Kidney capillary endothelial cell (primary cell): ENCODE measurements at places on chromosomes 1 and 21.

DNA sequence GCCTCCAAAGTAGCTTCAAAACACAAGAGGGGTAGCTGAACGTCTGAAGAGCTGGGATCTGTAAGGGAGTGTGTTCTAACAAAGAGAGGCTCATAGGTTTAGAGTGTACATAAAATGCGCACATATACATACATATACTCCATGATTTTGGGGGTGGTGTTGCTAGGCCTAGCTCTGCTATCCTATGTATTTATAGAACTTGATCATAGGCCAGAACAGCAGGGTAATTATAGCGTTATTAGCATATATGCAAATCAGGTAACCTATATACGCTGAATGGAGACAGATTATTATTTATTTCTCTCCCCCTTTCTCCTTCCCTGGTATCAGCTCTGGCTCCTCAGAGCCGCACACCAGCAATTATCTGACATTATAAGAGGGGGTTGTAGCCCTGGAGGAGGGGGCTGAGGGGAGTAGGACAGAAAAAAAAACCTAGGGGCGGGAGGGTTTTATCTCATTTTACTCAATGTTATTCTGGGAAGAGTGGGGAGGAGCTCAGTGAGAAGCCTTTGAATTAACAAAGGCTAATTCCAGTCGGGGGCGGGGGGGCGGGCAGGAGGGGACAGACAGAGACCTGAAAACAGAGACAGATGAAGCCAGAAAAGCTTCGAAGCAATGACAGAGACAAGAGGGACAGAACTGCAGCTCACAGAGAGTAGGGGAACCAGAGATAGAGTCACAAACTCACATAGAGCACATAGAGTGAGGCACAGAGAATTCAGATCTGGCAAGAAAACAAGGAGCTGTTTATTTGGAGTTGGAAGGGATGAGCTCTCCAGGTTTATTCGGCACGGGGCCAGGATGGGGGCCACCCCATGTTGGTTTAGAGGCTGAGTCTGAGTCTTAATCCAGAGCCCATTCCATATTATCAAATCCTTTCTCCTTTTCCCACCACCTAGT lies 63.0 kb downstream of the RHBG start:
- DNase-seq = no peak

DNA sequence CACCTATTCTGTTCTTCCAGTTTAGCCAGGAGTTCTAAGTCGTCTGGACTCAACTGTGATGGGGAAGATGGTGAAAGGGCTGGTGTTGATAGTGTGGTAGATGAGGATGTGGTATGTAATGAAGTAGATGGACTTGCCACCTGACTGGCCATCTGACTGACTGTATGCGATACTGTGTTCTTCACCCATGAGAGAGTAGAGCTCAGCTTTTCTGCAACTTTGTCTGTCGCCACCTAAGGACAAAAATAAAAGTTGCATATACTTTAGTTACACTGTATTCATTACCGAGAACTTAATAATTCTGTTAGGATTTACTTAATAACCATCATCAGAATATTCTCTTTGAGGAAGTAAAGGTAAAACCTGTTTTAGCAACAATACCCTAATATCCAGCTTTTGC lies 48.5 kb downstream of the EVI5 start:
- no peak for DNase-seq

GRCh38 chr1:58975888-58976287 lies 192.0 kb upstream of the JUN start:
- DNase-seq = no peak

GRCh38 chr1:7098641-7099040 lies 313.4 kb downstream of the CAMTA1 start:
- no peak for DNase-seq

DNA sequence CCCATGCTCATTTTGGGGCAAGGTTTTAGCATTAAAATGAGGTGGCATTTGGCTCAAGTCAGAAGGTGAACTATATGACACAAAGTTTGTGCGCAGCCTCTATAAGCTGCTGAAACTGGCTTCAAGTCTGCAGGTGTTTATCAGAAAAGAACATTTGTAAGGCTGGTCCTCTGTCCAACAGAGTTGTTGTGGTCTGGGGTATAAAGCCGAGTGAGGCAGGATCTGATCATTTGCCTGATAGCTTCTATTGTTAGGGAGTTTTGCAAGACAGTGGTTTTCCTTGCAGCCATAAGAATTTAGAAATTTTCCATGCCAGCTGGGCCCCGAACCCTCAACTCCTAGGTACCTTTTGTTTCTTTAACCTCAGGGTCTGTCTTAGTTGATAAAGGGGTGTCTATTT lies 130.8 kb downstream of the PGBD5 start:
- DNase-seq = no peak

DNA sequence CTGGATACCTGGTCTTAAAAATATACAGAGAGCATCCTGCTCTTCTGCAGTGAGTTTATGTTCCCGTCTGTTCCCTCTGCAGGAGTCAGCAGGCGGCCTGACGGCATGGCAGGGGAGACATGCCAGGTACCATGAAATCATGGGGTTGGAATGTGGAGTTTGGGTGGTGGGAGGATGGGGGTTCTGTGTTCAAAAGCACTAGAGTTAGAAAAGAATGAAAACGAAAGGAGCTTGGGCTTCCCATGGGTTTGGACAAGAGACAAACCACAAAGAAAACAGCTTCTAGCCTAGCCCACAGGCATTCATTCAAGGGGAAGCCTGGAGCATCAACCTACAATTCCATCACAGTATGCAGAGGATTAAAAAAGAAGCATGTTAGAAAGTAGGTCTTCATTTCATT lies 59.9 kb downstream of the WARS2 start:
- no peak for DNase-seq

DNA sequence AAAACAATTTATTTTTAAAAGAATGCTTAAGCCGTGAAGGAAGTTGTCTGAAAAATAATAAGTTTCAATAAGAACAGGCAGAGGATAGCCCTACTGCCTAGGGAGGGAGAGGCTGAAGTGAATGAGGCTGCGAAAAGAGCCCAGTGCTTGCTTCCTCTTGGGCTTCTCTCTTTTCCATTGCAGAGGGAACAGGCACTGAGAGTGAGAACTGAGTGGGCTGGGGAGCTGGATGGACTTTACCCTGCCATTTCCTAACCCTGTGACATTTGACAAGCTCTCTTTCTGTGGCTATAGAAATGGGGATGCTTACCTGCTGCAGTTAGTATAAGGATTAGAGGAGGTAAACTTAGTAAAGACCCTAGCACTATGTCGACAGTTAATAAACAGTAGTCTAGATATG lies 30.0 kb downstream of the TENT5C start:
- DNase-seq = no peak

DNA sequence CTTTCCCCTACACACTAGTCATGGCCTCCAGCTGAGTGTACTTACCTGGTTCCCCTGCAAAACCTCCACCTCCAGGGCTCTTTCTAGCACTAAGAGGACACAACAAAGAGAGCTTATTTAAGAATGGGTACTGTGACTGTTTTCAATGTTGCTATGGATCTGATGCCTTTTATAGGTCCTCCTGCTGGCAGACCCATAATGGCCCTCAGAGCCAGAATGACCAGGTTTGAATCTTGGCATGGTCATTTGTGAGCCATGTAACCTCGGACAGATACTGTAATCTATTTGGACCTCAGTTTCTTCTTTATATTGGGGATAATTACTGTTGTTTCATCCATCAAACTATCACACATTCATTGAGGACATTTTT lies 137.6 kb upstream of the USP24 start:
- DNase-seq = no peak

- DNase-seq = no peak
Measured at GRCh38 chr1:201554190-201554600, 15.3 kb downstream of the NAV1 start.

DNA sequence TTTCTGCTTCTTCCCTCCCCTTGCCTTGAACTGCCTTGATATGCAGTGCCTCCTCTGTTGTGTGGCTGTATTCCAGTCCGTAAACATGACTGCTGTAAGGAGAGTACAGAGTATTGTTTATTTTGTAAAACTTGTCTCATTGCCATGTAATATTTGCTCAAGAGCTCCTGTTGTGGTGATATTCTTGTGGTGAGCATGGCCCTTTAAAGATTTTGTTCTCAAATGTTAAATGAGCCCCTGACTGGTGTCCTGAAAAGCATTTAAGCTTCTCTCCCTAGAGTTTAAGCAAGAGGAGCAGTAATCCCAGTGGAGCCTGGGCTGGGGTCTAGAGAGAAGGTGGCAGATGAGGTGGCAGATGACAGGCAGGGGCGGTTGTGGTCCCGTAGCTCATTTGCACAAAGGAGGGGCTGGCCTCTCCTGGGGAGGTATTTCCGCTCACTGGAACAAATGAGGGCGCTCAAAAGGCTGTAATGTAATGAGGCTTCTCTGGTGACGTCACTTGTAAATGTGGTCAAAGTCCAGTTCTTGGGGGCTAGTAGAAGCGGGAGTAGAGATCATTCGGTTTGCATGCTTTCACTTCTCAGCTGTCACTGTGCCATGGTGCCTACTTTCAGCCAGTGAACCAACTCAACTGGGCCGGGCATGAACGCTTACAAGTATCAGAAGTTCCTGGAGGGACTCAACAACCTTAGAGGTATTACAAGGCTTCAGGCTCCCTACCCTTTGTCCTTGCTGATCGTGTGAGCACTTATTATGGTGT lies 46.0 kb upstream of the MACF1 start:
- no peak for DNase-seq

DNA sequence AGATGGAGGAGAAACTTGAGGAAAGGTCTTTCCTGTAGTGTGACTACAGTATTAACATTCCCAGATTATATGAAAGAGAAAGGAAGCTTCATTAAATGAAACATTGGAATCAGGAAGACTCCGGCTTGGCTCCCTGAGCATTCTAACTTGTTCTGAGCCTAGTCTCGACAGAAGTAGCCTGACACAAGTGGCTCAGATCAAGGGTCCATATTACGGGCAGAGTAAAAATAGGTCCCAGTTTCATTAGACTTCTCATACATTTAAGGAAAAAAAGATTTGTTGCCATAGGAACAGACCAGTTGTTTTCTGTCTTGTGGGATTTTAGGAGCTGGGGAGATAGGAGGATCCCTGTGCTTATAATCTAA lies 12.8 kb downstream of the SMAP2 start:
- no peak for DNase-seq

DNA sequence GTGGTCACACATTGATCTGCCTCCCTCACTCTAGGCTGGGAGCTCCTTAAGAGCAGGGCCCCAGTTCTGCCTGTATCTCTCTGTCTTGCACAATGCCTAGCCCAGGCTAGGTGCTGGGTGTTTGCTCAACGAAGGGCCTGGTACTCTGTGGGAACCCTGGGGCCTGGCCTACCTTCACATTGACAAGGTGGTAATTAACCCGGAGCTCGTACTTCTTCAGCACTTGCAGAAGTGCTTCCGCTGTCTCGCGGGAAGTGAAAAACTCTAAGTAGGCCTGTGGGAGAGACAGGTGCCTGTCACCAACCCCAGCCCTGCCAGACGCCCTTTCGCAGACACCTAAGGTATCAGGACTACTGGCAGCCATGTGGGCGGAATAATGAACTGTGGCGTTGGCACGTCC lies 13.7 kb downstream of the MTHFR start:
- DNase-seq = no peak

GRCh38 chr1:221760911-221761310 lies 19.0 kb upstream of the DUSP10 start:
- no peak for DNase-seq

- no peak for DNase-seq
Measured at GRCh38 chr1:246797597-246797996, 73.4 kb downstream of the SCCPDH start.

DNA sequence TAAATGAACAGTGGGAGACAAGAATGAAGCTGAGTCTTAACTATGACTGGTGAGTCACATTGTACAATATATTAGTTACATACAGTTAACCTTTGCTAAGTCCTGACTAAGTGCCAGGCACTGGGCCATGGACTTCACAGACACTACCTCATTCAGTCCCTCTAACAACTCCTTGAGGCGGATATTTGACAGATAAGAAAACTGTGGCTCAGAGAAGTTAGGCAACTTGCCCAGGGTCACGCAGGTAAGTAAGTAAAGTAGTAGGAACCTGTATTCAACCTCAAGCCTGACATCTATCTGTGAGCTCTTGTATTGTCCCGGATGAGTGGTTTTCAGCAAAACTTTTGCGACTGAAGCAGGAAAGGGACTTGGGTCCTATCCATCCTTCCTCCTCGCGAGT lies 62.1 kb downstream of the GNG12 start:
- no peak for DNase-seq

DNA sequence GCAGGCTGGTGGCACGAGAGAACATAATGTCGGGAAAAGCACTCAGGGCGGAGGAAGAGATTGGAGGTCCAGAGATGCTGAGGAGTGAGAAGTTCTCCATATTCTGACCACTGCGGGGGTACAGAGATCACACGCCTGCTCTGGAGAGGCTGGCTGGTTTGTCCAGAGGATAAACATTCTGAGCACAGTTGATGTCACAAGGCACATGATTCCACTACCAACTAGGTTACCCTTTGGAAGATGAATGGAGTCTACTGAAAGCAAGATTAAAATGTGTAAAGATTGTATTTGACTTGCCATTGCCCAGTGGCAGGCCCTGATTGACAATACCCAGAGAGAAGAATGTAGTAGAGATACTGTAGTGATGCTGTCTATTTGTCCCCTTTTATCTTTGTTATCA lies at the start of gene SPATA46:
Gene SPATA46 (minus strand): TSS at position 164 of the 400 bp plus-strand sequence. CDS start 64 bp downstream, at position 100.
- no peak for DNase-seq

GRCh38 chr1:93106226-93106625 lies 27.1 kb downstream of the MTF2 start:
- no peak for DNase-seq

GRCh38 chr1:23567629-23567995 lies 8.3 kb upstream of the ID3 start:
- DNase-seq = no peak

GRCh38 chr1:27473755-27474154 lies 16.2 kb downstream of the WASF2 start:
- no peak for DNase-seq

GRCh38 chr1:100090471-100090870 lies 42.3 kb downstream of the SASS6 start:
- no peak for DNase-seq

GRCh38 chr1:77434967-77435366 lies 153.1 kb downstream of the AK5 start:
- no peak for DNase-seq

GRCh38 chr1:186960861-186961260 lies 132.1 kb downstream of the PLA2G4A start:
- DNase-seq = no peak

DNA sequence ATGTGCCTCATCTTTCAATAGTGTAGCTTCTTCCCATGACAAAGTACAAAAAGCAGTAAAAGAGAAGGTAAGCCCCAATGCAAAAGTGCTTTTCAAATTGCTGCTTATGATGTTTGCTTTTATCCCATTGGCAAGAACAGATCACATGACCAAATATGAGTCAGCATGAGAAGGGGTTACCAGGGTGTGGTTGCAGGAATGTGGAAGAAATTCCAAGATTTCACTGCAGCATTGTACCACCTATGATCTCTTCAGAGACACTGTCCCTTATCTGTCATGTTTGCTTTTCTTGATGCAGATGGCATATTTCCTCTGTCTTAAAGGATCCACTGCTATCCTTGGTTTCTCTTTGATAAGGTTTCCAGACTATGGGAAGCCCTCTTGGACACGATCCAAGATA lies 1006.9 kb upstream of the PRMT6 start:
- DNase-seq = no peak

- DNase-seq = no peak
Measured at GRCh38 chr1:41661428-41662060, 177.1 kb upstream of the EDN2 start.

GRCh38 chr1:235090406-235091069 lies 38.1 kb downstream of the TOMM20 start:
- DNase-seq = no peak
